ENCODE measurements at places on chromosomes 11 and 22. TPM values are rescaled to one million over a fixed set of nuclear protein-coding genes. Genes with fewer than 3 reads are reported as not detected.
A peak's percentile ranks its signal among the peaks of the same experiment; 100 is the strongest.

The TEX54 gene
- polyA plus RNA-seq, result not detected

GRCh38 chr11:73156686-73157085 lies 14.6 kb upstream of the FCHSD2 start:
- no peak for DNase-seq

GRCh38 chr11:38640854-38641253 lies 2042.8 kb upstream of the RAG2 start:
- no peak for DNase-seq

The SGSM1 gene
- polyA plus RNA-seq, result not detected

The PNPLA3 gene
- 7.5 TPM for polyA plus RNA-seq

GRCh38 chr11:118998822-118999221 lies 884 bp downstream of the CENATAC start:
- DNase-seq, result peak; percentile 72

DNA sequence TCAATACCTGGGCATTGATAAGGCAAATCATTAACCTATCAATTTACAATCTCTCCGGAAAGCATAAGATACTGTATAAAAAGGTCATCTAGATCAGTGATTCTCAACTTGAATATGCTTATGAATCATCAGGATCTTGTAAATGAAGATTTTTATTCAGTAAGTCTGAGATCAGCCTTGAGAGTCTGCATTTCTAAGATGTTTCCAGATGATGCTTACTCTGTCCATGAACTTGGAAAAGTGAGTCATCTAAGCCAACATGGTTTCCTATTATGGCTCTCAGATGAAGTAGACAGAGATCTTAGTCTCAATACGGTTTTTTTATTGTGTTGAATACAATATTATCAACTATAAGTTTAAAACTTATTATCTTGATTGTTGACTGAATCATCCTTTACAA lies 226.4 kb upstream of the KIRREL3 start:
- no peak for DNase-seq

DNA sequence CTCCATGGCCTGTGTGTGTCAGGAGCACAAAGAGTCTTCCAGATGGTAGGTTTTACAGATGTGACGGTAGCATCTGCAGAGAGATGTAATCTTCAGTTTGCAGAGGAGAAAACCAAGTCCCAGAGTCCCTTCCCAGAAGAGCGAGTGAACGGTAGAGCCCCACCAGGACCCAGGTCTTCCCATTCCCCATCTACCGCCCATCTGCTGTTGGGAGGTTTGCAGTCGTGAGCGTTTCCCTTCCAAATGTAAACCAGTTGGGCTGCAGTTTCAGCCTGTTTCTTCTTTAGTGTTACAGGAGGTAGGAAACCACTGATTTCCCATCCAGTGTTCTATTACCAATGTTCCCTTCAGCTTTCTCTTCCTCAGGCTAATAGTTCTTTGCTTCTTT lies 24.0 kb downstream of the PANX1 start:
- no peak for DNase-seq

DNA sequence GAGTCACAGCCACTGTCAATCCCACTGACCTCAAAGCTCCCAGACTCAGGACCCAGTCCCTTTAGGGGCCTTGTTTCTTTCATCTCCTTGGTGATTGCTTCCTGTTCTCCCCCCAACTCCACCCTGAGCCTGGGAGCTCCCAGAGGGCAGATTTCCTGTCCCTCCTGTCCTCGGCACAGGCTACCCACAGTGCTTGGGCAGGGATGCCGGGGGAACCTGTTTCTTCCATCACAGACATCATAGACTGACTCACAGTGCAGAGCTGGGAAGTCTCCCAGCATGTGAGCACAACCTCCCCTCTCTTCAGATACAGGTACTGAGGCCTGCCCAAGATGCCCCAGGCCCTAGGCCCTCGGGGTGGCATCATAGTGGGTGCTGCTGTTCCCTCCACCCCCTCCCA lies 16.6 kb downstream of the TRIM29 start:
- DNase-seq, result no peak

DNA sequence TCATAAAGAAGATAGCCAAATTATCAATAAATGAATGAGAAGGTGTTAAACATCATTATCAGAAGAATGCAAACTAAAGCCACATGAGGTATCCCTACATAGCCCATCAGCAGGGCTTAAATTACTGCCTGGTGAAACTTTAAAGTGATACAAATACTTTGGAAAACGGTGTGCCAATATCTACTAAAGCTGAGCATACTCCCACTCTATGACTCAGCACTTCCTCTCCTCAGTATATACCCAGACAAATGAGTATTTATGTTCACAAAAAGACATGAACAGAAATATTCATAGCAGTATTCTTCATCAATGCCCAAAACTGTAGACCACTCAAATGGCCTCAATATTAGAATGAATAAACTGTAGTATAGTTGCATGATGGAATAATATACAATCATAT lies 284.6 kb upstream of the ZC3H12C start:
- DNase-seq, result peak; percentile 51

DNA sequence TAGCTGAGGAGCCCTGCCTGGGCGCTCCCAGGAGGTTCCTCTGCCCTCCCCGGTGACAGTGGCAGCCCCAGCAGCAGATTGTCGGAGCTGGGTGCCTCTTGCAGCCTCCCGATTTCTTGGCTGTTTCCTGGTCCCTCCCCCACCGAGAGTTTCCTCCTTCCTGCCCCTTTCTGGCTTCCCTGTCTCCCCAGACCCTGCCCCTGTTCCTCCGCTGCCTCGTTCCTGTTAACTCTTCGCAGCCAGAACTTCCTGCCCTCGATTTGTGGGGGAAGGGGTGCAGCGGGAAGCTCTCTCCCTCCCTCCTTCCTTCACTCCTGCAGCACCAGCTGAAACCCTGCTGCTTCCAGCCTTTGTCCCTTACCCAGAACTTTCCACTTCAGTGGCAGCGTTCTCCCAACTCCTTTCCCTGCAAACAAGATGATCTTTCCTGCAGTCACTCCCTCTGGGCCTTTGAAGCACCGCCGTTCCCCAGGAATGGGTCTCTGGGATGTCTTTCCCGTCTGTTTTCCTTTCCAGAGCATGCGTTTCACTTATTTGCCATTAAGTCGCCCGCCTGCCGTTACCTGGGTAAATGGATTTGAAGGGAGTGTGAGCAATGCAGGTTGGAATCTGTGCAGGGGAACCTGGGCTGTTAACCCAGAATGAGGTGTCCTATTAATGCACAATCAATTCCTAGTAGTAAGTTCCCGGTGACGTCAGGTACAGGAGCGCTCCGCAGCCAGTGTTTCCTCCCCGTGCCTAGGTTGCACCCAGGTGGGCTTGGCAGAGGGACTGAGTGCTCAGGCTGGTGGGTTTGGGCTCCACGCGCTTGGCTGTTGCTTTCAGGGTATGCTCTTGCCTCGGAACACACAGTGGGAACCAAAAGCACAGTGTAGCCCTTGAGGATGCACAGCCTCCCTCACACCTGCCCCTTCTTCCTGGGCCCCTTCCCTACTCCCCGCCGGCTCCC lies 4.3 kb downstream of the GRK2 start:
- DNase-seq, result no peak

The LUZP2 gene
- 0.89 TPM for polyA plus RNA-seq

GRCh38 chr11:121767433-121767832 lies 314.7 kb upstream of the SORL1-AS1 start:
- peak; percentile 50 for DNase-seq

DNA sequence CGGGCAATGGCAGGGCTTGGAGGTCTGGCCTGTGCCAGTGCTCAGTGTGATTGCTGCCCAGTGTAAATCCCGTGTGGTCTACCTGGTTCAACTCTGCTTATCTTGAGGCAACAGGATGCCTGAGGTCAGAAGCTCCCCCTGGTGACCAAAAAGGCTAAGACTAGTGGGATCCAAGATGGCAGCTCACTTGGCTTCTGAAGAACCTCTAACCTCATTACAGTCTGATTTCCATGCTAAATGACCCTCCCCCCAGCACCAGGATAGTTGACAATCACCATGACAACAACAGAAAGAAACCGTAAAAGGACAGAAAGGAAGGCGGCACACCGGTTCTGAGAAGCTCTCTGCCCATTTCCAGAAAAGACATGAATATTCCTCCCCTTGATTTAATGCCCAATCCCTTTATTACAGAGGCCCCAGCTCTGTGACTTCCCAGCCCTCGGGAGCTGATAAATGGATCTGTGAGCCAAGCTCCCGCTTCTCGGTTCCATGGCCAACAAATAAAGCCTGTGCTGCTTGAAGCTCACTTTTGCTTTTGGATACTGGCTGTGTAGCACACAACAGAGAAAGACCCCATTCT lies 398.4 kb downstream of the CTTN start:
- no peak for DNase-seq

DNA sequence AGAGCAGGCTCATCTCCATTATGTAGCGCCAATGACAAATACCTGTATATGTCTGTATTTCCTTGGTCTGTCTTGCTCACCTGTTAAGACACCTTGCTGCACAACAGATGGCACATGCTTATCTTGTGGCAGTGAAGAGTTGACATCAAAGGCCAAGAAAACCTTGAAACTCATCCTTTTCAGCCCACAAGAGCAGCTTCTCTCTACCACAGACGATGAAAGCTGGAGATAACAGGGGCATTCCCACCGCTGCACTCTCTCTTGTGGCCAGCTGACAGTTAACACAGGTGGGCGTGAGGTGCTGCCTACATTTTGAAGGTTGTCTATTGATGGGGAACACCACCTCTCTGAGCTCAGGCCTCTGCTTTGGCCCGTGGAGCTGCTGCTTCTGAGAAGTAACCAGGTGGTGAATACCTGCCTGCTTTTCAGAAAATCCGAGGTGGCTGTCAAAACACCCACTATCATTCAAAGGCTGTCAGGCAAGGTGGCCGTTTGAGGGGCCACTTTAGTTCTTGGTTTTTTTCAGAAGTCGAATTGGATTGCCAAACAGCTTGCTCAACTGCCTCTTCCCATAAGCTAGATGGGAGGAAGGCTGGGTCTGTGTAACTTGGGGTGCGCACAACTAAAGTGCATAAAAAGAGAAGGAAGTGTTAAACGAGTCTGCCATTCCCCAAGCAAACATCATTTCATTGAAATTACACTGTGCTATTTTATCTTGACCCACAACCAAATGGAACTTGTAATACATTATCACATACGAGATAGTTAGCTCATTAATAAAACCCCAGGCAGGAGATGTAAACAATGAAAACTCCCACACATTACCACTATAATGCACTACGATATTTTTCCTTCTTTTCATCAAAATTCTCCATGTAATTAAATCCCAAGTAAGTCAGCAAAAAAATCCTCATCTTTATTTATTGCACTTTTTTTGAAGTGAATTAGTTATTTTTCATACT lies 87.1 kb upstream of the RAG2 start:
- no peak for DNase-seq

DNA sequence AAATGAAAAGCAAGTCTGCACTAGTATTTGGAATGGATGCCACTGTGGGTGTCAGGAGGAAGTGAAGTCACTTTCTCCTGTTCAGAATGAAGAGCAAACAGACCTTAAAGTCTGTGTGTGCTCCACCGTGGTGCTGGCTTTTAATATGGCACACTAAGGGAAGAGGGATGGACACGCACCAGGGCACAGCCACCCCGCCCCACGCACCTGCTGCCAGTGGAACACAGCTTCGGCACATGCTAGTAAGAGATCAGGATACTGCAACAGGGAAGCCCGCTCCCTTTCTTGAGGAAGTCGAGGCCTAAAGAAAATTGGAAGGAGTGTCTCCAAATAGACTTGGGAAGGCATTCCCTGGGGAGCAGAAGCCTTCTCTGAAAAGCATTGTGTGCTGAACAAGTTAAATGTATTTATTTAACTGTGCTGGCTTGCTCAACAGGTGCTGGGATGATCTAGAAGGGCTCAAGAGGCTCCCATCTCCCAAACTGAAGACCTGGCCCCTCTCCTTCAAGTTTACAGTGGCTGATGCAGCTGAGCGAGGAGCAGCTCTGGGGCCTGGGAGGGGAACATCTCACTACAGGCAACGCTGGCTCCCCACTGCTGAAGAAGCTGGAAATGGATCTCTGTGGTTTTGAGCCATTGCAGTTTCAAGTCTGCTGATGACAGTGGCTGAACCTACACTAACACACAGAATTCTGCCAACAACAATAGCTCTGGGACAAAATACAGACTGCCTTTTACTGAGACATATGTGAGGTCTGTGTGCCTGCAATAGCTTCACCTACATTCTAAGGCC lies 504.6 kb upstream of the B3GAT1 start:
- no peak for DNase-seq

The ZNRF3 gene
- polyA plus RNA-seq, result 2.4 TPM

The ABCG4 gene
- 0.20 TPM for polyA plus RNA-seq

DNA sequence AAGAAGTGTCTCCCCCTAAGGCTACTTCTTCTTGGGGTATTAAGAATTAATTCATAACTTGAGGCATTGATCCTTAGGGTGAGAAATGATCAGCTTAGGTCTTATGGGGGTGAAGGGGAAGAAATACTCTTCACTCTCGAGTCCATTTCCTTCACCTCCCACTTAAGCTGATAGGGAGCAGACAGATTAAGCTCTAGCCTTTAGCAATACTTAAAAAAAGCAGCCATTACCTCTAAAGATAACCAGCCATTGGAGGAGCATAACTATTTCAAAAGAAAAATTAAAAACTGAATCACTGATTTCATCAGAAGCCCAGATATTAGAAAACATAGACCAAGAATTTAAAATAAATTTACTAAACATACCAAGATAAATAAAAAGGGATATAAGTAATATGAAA lies 60.5 kb downstream of the ENTHD1 start:
- no peak for DNase-seq

DNA sequence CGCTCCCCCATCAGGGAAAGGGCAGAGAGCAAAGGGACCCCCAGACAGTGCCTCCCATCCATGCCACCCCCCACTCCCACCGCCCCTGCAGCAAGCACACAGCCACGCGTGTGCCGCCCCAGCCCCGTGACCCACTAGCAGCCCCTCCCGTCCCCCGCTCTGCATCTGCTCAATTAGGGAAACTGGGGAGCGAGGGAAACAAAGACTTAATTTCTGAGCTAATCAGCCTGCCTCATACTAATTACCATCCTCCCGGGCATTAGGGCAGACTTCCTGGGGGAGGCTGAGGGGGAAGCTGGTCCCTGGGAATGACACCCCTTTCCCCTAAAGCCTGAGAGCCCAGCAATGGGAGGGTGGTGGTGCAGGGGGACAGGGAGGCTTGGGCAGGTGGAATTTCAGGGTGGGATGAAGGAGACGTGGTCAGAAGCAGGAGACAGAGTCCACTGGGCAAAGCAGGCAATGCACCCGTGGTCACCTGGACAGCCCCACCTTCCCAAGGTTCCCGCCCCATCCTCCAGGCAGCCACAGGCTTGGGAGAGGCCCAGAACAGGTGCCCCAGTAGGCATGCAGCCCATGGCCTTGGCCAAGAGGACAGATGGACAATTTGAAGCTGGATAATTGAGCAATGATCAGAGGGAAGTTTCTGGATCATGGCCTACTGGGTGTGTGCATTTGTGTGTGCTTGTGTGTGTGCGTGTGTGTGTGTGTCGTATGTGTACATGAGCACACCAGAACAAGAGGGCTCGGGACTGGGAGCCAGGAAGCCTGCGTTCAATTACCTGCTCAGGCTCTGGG lies 20.6 kb downstream of the ELFN2 start:
- DNase-seq, result no peak
